ENCODE measurements at places on chromosomes 16 and 17. TPM values are rescaled to one million over a fixed set of nuclear protein-coding genes. Genes with fewer than 3 reads are reported as not detected.

- no peak for DNase-seq
Measured at GRCh38 chr16:74898659-74899058, 86.3 kb downstream of the WDR59 start.

GRCh38 chr16:48575471-48576050, 34.4 kb downstream of the N4BP1 start:
- DNase-seq: no peak

DNA sequence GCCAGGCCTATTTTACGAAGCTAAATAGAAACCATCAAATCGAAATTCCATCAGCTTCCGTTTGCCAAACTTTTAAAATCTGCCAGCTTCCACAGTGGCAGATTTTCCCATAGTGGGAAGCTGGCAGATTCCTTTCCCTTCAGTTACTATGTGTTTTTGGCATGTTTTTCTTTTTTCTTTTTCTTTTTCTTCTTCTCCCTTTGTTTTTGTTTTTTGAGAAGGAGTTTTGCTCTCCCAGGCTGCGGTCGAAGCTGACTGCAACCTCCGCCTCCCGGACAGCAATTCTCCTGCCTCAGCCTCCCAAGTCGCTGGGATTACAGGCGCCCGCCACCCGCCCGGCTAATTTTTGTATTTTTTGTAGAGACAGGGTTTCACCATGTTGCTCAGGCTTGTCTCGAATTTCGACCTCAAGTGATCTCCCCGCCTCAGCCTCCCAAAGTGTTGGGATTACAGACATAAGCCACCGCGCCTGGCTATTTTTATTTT, 684 bp upstream of the CWC25 start:
- no peak for DNase-seq

- peak; percentile 38 for DNase-seq
Measured at GRCh38 chr16:56643080-56643778, 4.8 kb downstream of the MT1A start.

- DNase-seq: peak; percentile 89
Measured at GRCh38 chr16:16096121-16096857, 127.0 kb downstream of the ABCC6 start.

- DNase-seq: peak; percentile 35
Measured at GRCh38 chr17:48592577-48592976, 1.0 kb downstream of the HOXB5 start.

- no peak for DNase-seq
Measured at GRCh38 chr16:53901408-53901807, 197.5 kb downstream of the FTO start.

MT1E gene
- 572 TPM for polyA plus RNA-seq

PRRT2 gene
- polyA plus RNA-seq: 1.3 TPM

PIK3R6 gene
- polyA plus RNA-seq: 0.02 TPM

ALOX15B gene
- not detected for polyA plus RNA-seq

KRT16 gene
- polyA plus RNA-seq: 0.09 TPM

DNASE1L2 gene
- 0.40 TPM for polyA plus RNA-seq
